ENCODE measurements at places on chromosomes 16 and 17.

DNA sequence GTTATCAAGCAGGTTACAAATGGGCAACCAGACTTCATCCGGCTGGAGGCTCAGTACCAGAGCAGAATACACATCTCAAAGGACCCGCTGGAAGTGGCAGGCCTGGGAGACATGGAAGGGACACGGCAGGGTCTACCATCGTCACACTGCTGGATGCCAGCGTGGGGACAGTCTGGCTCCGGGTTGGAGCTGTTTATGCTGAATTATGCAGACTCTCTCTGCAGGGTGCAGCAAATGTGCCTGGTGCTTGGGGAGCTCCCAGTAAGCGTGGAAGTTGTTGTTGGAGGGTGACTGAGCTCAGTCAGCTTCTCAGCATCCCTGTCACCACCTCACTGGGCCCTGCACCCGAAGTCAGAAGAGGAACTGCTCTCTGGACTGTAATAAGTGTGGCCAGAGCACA is 12.2 kb downstream of the WSCD1 start:
- DNase-seq: no peak

GRCh38 chr16:66290431-66290830 is 76.1 kb upstream of the CDH5 start:
- no peak for DNase-seq

GRCh38 chr16:83200005-83200779 is 573.4 kb downstream of the CDH13 start:
- no peak for DNase-seq

GRCh38 chr16:83023640-83024039 is 396.9 kb downstream of the CDH13 start:
- no peak for DNase-seq

DNA sequence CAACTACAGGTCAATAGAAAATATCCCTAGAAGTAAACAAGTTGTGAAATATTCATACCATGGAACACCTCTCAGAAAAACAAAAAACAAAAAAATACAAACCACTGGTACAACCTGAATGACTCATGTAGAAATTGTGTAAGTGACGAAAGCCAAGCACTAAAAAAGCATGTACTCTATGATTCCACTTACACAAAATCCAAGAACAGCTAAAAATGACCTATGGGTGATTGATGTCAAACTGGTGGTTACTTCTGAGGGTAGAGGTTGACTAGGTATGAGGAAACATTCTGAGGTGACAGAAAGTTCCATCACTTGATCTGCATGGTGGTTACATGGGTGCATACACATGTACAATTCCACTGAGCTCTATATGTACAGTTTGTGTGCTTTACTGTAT is 31.1 kb downstream of the DHRS7C start:
- no peak for DNase-seq

- DNase-seq: no peak
Observed at GRCh38 chr17:80122926-80123505, 21.6 kb downstream of the GAA start.

- DNase-seq: no peak
Observed at GRCh38 chr17:50943575-50943933, 77.4 kb upstream of the TOB1 start.

DNA sequence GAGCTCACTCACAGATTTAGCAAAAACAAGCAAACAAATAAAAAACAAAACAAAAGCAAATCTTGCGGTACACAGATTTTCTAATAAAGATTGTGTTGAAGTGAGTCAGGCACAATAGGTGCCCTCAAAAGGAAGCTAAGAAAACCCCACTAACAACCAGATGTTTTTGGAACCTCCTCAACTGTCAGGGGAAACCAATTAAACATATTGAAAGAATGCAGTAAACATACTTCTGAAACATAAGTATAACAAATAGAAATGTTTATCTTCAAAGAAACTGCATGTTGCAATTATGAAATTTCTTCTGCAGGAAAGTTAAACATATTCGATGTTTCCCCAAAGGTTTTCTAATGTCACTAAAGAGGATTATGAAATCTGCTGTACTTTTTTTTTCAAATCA is 110.5 kb upstream of the CORO6 start:
- no peak for DNase-seq

DNA sequence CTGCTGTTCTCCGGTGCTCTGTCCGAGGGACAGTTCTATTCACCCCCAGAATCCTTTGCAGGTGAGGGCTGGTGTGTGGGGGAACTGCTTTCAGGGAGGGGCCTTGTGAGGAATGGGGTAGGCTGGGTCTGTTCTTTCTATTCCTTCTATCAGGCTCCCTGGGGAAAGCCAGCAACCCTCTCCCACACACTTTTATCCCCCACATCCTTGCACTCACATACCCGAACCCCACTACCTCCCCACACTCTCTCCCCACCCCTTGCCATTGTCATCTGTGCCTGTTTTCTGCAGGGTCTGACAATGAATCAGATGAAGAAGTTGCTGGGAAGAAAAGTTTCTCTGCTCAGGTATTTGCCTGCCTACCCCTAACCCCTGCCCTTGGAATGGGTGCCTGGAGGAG is 6.4 kb upstream of the TCAP start:
- no peak for DNase-seq

DNA sequence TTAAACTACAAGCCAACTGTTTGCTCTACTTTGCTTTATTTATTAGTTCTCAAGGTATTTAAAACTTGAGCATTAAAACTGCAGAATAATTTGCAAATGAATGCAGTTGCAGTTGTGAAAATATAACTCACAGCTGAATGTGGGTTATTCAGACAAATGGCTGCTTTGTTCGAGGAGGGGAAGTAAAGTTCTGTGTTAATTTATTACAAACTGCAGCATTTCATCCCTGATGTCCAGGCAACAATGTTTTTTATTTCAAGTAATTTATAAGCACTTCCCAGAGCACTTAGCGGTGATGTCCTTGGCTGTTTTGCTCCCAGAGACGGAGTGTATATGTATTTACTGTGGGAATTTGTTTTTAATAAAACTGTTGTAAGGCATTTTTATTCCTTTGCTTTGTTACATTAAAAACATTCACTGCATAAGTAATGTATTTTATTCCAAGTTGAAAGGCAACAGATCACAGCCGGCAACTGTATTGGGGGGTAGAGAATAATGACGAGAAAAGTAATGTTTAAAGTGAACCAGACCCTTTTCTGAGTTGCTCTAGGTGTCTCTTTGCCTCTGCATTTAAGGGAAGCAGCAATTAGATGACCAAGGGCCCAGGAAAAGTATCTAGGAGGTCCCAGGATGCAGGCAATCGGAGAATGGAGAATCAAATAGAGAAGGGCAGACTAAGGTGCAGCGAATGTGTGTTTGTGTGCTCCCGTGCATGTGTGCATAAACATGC is 291.2 kb upstream of the SALL1 start:
- no peak for DNase-seq

GRCh38 chr16:86854058-86854621 is 275.8 kb downstream of the FOXL1 start:
- DNase-seq: no peak

DNA sequence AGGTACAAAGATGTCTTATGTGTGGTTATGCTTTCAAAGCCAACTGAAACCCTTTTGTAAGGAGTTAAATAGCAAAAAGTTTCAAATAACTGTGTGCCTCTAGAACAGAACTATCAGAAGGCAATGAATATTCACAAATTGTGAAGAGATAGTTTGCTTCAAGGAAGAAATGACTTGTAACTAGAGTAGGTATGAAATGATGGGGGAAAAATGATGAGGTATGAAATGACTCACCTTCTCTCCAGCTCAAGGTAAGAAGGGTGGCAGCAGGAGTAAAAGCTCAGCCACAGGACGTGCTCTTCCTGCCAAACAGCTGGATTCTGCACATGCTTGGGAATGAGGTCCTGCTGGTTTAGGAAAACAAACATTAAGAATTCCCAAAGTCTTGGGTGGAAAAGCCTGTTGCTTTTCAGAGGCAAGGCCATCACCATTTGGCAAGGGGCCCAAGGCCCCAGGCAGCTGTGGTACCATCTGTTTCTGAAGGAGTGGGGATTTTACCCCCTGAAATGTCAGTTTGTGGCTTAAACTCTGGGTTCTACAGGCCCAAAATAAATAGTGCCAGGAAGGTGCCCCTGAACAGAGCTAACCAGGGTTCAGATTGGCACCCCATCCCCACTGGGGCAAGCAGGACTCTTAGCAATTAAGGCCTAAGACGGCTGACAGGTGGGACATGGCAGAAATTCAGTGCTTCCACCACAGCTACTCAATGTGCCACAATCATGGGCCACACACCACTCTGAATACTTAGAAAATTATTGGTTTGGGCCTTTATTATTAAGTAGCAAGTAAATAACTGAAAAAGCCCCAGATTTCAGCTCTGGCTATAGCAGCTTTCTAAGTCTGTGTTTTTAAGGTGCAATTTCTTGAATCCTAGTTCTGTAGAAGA is 13.3 kb downstream of the HERPUD1 start:
- no peak for DNase-seq

GRCh38 chr16:52783616-52784015 is 236.7 kb upstream of the TOX3 start:
- no peak for DNase-seq

- DNase-seq: no peak
Observed at GRCh38 chr17:73427198-73427597, 115.4 kb upstream of the CDC42EP4 start.

DNA sequence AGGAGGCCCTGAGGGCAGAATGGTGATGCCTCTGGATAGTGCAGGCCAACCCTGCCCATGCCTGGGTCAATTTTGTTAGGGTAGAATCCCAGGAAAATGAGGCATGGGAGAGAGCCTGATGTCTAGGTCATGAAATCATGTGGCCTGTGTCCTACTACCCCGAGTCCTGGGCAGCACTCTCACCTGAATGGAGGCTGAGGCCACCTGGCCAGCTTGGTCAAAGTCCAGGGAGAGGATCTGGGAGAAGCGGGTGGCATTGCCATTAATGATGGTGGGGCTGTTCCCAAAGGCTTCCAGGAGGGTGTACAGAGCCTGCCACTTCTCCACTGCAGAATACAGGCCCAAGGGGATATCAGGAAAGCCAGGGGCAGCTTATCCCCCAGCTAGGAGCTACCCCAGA is 59.8 kb downstream of the MYO18A start:
- DNase-seq: no peak

- DNase-seq: no peak
Observed at GRCh38 chr16:2516391-2517240, 2.9 kb downstream of the ATP6V0C start.

DNA sequence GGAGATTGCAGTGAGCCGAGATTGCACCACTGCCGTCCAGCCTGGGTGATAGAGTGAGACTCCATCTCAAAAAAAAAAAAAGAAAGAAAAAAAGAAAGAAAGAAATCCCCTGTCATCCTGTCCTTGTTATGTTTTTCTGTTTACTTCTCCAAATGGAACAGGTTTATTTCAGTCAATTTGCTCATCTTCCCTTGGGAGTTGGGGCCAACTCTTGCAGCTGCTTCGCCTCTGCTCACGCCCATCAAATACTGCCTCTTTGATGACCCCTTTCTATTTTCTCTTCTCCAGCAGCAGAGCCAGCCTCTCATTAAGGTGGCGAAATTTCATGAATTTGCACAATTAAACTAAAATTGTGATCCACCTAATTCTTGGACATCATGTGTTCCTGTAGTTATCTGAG is 173.4 kb downstream of the ZNF18 start:
- no peak for DNase-seq

- DNase-seq: no peak
Observed at GRCh38 chr17:9729034-9729650, 62.2 kb downstream of the DHRS7C start.

DNA sequence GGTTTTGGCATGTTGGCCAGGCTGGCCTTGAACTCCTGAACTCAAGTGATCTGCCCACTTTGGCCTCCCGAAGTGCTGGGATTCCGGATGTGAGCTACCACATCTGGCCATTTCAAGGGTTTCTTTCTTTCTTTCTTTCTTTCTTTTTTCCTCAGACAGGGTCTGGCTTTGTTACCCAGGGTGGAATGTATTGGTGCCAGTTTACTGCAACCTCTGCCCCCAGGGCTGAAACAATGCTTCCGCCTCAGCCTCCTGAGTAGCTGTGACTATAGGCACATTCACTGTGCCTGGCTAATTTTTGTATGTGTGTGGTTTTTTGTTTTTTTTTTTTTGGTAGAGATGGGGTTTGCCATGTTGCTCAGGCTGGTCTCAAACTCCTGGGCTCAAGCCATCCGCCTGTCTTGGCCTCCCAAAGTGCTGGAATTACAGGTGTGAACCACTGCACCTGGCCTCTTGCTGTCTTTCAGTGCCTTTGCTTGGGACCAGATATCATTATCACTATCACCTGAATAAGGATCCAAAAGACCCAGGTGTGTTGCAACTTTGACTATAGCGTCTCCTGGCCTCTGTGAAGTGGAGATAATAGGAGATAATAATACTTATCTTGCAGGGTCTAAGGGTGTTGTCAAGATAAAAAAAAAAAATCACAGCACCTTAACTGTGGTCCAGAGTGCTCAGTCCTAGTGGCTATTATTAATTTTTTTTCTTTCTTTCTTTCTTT is 3.2 kb downstream of the FCSK start:
- no peak for DNase-seq

- no peak for DNase-seq
Observed at GRCh38 chr17:4483012-4483840, 15.5 kb upstream of the SPNS2 start.

- DNase-seq: no peak
Observed at GRCh38 chr17:67098006-67098405, 53.7 kb downstream of the CACNG1 start.

DNA sequence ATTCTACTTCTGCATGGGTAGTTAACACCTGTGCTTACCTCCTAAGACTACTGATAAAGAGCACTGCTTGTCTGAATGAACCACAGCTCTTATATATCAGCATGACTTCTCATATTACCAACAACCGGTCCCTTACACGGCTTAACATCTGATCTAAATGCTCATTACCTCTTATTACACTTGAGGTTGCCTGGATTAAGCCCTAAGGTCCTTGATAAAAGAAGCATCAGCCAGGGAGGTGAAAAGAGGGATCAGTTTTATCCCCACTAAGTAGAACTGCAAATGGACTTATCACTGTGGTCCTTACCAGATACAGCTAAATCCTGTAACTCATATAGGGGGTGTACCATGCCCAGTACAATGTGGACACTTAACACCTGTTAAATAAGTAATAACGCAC is 8.2 kb upstream of the RSKR start:
- DNase-seq: no peak

DNA sequence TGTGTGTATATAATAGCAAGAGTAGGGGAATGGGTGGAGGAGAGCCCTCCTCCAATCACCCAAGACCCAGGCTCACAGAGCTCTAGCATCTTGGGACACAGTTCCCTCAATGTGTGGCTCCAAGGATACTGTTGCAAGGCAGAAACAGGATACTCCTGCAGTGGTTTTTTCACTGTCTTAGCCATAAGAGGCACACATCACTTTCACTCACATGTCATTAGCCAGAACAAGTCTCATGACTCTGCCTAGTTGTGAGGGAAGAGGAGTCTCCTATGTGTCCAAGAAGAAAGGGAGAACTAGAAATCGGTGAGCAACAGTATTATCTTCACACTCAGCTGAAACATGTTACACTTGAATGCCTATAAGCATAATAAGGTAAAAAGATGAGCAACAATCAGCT is 11.1 kb upstream of the NUDT7 start:
- DNase-seq: no peak

GRCh38 chr16:89506113-89506504 is 2.1 kb upstream of the SPG7 start:
- no peak for DNase-seq

- DNase-seq: no peak
Observed at GRCh38 chr16:74622005-74622404, 15.1 kb upstream of the GLG1 start.

Data from CMK (cell line).